Prostate gland (tissue), 2 donors: ENCODE measurements at places on chromosomes 16 and 17.

GRCh38 chr17:39580082-39580468 lies 27.6 kb downstream of the NEUROD2 start:
- DNase-seq, result no peak

DNA sequence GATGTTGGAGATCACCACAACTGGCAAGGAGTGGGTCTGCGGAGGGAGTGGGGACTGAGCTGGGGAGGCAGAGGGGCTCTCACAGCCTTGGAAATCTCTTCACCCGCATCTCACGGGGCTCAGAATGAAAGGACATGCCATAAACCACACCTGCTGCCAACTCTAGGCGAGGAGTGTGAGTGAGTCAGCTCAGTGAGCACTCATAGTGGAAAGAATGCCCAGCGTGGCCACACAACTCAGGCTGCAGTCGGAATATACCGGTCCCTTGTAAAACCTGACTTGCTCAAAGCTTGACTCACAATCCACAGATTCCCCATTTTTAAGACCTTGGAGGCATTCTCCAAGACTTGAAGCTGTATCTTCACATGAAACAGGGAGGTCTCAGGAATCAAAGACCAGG lies 36.7 kb downstream of the STAT5A start:
- DNase-seq, result peak; percentile 43

- no peak for DNase-seq
These were observed 185.0 kb downstream of the TANC2 start for GRCh38 chr17:63150994-63151464.

GRCh38 chr17:9644910-9645751 lies at the start of gene USP43:
Gene USP43 (plus strand): TSS chr17:9645517. CDS start chr17:9645633, 116 bp downstream.
- DNase-seq, result peak; percentile 59

- DNase-seq, result no peak
These were observed 174.3 kb upstream of the TNRC6C start for GRCh38 chr17:77783991-77784820.

GRCh38 chr16:86044241-86044671 lies 145.3 kb downstream of the IRF8 start:
- no peak for DNase-seq

DNA sequence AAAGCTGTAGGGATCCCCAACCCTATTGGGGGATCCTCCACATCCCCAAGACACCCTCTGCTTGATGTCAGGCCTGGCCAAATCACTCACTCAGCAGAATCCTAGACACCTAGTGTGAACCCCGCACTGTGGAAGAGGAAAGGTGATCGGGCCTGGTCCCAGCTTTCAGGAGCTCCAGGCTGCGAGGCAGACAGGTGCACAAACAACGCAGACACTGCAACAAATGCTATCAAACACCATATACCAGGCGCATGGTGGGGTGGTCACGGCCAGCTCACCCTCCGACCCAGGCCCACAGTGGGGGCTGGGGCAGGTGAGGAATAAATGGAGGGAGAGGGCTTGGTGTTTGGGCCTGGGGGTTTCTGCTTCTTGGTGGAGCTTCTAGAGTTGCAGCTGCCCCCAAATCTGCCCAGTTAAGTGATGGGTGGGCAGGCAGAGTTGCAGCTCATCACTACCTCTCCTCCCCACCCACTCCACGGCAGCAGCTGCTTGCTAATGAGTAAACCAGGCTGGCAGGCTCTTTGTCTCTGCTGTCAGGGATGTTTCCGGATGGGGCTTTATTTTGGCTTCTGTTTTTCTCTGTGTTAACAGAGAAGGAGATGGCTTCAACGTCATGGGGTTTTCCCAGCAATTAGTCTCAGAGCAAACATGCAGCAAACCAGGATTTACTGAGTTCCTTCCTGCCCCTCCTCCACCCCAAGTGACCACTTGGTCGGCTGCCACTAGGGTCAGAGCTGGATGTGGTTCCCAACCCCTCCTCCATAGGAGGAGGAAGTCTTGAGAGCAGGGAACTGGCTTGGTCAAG lies 46.6 kb downstream of the PECAM1 start:
- DNase-seq, result peak; percentile 11

DNA sequence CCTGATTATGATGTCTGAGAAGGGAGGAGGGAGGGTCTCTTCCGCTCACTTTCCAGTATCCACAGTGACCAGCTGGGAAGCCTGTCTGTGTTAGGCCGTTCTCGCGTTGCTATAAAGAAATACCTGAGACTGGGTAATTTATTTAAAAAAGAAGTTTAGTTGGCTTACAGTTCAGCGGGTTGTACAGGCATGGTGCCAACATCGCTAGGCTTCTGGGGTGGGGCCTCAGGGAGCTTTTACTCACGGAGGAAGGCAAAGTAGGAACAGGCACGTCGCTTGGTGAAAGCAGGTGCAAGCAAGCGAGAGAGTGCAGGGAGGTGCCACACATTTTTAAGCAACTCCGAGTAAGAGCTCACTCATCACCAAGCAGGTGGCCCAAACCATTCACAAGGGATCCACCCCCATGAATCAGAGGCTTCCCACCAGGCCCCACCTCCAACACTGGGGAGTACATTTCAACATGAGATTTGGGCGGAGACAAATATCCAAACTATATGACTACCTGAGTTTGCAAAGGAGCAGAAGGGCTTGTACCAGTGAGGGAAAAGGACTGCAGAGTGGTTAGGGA lies 137.5 kb downstream of the CCDC182 start:
- no peak for DNase-seq

DNA sequence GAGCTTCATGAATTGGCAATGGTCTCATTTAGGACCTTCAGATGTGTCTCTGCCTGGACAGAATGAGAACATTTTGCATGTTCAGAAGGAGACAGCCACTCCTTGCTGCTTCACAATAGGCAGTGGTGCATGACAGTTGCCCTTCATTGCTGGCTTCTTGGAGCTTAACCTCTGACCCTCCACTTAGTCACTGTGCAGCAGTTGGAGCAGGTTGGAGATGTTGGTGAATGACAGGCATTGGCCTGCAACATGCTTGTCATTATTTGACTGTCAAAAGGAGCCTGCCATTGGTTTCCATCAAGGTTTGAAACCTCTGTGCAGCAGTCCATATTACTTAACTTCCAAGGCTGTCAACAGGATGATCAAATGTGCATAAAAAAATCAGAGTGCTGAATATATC lies 22.7 kb downstream of the FTO start:
- no peak for DNase-seq

GRCh38 chr17:70271200-70271599 lies 101.9 kb downstream of the KCNJ2 start:
- DNase-seq, result no peak

- DNase-seq, result no peak
These were observed 84.5 kb upstream of the HSBP1 start for GRCh38 chr16:83723244-83723643.

DNA sequence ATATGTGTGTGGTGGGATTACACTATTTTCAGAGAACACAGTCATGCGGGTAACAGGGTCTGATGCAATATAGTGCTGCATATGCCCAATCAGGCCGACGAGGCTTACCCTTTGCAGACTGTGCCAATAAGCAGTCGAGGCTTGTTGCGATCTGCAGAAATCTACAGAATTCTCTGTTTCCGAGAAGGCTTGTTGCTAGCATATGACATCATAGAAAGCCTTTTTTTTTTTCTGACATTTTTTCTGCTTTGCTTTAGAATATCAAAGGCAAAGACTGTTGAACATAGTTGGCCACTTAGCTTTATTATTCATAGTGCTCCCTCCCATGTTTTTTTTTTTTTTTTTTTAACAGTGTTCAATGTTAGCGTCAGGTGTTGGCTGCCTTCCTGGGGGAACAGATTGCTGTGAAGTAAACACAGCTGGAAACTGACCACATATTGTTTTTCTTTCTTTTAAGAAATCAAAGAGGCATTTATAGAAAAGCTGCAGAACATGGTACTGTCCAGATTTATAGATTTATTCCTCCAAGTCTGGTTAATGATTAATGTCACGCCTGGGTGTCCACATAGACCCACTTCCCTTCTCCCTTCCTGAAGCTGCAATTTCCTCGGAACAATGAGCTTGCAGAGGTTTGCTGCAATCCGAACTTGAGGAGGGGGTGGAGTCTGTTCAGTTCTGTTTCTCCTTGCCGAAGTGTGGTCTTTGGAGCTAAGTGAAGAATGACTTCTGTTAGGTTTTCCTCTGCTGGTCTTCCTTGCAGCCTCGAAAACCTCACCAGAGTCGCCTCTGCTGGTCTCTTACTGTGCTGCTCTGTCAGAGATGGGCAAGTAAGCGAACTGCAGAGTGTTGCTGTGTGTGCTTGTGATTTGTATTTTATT lies 87.3 kb downstream of the MAP2K6 start:
- DNase-seq, result peak; percentile 34

DNA sequence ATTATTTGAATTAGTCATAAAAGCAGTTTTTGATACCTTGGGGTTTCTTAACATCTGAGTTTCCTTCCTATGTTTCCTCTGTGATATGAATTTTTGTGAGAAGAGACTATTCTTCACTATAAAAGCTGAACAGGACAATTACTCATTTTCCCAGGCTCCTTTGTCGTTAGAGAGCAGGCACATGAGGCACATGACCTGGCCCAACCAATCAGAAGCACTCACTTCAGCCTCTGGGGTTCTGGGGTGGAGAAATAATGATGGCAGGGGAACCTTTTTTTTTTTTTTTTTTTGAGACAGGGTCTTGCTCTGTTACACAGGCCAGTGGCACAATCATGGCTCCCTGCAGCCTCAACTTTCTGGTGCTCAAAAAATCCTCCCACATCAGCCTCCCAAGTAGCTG lies 145.5 kb upstream of the ASIC2 start:
- no peak for DNase-seq

- DNase-seq, result peak; percentile 16
These were observed 20.1 kb upstream of the MLYCD start for GRCh38 chr16:83878838-83879237.

DNA sequence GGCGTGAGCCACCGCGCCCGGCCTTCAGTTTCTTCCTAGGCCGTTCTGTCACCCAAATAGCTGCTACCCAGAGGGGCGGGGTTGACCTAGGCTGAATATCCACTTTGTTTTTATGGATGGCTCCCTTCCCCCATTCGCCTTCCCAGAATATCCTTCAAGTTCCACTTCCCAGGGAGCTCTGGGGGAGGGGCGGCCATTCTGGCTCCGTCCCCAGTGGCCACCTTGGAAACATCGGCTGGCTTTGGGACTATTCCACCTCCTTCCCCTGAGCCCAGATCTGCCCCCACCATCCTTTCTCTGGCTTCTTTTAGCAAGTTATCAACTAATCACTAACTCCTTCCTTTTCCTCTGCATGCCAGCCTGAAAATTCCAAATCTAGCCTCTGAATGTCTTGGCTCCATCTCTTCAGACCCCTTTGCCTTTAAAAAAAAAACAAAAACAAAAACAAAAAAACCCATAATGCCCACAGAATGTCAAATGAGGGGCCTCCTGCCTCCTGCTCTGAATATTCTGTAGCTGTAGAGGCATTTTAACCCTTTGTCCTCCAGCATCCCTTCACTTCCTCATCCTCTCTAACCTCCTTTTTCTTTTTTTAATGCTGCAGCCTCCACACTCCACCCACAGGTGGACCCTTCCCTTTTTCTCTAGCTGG lies 6.4 kb downstream of the ATP1B2 start:
- no peak for DNase-seq

DNA sequence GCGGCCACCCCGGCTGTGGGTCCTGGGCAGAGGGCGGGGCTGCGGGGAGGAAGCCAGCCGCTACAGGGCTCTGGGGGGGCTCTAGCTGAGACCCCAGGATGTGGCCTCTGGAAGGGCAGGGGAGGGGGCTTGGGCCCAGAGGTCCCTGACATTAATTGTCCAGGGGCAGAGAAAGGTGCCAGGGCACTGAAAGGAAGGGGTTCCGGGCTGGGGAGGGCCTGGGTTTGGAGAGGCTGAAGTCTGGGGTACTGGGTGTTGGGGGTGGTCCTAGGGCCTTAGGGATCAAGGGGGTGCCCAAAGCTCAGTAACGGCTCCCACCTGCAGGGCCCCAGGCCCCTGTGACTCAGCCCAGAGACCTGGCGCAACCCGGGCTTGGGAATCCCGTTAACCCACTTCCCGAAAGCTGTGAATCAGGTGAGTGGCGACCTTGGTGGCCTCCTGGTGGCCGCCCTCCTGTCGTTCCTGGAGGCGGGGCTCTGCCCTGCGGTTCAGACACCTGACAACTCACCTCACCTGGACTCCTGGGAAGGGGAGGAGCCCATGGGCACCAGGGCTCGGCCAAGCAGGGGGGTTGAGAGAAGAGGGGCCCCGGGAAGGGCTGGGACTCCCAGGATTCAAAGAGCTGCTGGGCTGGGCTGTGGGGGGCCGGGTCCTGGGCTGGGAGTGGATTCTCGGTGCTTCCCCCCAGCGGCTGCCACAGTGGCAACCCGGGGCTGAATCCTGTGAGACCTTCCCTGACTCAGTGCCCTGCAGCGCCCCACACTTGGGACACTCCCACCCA lies 465 bp upstream of the PRSS22 start:
- DNase-seq, result peak; percentile 83

DNA sequence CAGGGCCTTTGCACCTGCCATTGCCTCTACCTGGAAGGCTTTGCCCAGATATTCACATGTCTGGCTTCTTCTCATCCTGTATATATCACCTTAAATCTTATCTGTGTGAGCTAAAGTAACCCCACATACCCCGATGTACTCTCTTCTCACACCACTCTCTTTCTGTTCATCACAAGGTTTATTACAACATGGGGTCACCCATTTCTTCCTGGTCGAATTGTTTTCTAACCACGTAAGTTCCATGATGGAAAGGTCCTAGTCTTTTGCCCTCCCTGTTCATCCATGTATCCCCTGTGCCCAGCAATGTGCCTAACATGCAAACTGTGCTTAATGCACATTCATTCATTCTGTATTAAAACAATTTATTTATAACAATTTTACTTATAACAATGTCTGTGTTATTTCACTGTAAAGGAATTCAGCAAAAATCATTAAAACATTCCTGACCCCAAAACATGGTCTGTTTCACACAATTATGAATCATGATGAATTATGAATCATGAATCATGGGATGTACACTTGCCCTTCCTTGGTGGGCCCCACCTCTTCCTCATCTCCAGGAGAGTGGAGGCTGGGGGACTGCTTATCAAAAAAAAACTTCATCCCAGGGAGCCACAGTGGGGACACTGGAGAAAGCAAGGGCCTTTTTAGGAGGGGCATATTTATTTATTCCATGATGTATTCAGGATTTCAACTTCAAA lies 336.4 kb downstream of the GRIN2A start:
- DNase-seq, result no peak

- DNase-seq, result no peak
These were observed 476 bp downstream of the KCNH4 start for GRCh38 chr17:42180411-42180921.

GRCh38 chr17:1181753-1182137 lies 2.0 kb upstream of the ABR start:
- DNase-seq, result no peak

DNA sequence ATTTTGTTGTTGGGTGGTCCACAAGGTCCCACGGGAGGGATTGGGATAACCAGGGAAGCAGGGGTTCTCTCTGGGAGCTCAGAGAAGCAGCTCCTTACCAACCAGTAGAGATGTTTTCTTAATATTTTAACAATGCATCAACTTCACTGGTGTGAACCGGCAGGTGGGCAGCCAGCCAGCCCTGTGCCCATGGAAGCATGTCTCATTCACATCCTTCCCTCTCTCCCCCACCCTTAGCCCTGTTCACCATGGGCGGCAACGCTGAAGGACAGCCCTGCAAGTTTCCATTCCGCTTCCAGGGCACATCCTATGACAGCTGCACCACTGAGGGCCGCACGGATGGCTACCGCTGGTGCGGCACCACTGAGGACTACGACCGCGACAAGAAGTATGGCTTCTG lies 9.3 kb downstream of the MMP2 start:
- no peak for DNase-seq
